Heart left ventricle (tissue), 16 donors: ENCODE measurements at places on chromosomes 1 and 21. TPM values are rescaled to one million over a fixed set of nuclear protein-coding genes. Genes with fewer than 3 reads are reported as not detected.

Gene HAPLN2
- 0.95 TPM for total RNA-seq

- H3K36me3 ChIP-seq, result no peaks in the 10 kb centered on the region
- H3K27me3 ChIP-seq, result no peaks in the 10 kb centered on the region
- H3K4me3 ChIP-seq, result no peak overlapping the region
- H3K4me1 ChIP-seq, result no peaks in the 10 kb centered on the region
- DNase-seq, result no peak
Measured at GRCh38 chr1:14476170-14476955, 122.1 kb upstream of the KAZN start.

DNA sequence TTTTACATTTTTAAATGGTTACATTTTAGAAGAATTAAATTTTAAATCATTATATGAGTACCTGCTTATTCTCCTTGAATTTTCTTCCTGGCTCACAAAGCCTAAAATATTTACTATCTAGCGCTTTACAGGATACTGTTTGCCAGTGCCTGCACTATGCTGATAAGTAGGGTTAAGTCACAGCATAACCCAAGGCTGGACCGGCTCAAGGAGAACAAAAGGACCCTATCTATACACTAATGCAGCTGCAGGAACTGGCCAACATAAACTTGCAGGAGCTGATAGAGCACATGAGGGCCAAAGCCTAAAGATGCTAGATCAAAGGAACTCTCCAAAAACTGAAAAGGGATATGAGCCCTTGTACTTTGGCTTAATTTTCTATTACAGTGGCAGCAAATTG lies 1086.9 kb upstream of the TMPRSS15 start:
- H3K4me3 ChIP-seq, result no peak overlapping the region
- DNase-seq, result no peak
- no peaks in the 10 kb centered on the region for H3K36me3 ChIP-seq
- H3K27ac ChIP-seq, result no peak overlapping the region

DNA sequence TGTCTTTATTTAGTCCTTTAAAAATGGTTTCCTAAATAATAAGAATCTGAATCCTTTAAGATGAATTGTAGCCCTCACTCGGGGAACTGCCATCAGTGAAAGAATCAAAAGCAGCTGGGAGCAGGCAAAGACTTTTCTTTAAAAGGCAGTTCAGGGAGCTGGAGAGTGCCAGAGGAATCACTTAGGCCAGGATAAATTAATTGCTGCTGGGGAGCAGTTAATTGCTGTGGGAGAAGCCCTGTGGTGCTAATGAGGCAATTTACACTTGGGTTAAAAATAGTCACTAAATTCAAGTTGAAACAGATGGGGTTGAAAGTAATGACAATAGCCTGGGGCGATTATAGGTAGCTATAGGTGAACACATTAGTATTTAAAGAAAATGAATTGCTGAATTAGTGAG lies 38.7 kb upstream of the COL24A1 start:
- no peak for DNase-seq
- H3K36me3 ChIP-seq, result no peaks in the 10 kb centered on the region
- H3K27me3 ChIP-seq, result no peaks in the 10 kb centered on the region
- no peaks in the 10 kb centered on the region for H3K4me1 ChIP-seq
- no peak overlapping the region for H3K27ac ChIP-seq
- no peak overlapping the region for H3K4me3 ChIP-seq

GRCh38 chr1:208874915-208875314 lies 630.7 kb upstream of the PLXNA2 start:
- H3K27ac ChIP-seq, result no peak overlapping the region
- H3K36me3 ChIP-seq, result no peaks in the 10 kb centered on the region
- H3K4me3 ChIP-seq, result no peak overlapping the region
- no peak for DNase-seq
- H3K27me3 ChIP-seq, result no peaks in the 10 kb centered on the region
